ENCODE measurements at places on chromosomes 3 and 15.

GRCh38 chr3:116032176-116032575 lies 408.9 kb downstream of the GAP43 start:
- no peak for DNase-seq

DNA sequence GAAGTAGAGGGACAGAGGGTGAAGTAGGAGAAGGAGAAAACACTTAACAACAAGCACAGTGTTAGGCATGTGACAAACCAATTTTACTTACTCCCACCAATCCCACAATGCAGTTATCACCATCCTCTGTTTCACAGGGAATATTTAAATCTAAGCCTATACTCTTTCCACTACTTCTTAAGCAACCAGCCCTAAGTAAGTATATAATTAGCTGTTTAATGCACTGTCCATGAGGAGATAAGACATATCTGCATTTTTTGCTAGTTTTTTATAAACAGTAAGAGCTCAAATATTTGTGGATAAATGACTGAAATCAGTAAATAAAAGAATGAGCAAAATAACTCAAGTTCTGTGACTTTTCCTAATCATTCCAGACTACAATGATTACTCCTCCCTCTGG lies 62.7 kb downstream of the GSK3B start:
- DNase-seq: no peak

GRCh38 chr3:9213019-9213634 lies 36.3 kb downstream of the SRGAP3 start:
- no peak for DNase-seq

GRCh38 chr3:71930056-71930991 lies 145.4 kb upstream of the PROK2 start:
- DNase-seq: no peak

- DNase-seq: no peak
These were observed 231.5 kb downstream of the LRTM1 start for GRCh38 chr3:54696313-54696712.

GRCh38 chr15:69489073-69489571 lies 36.5 kb downstream of the RPLP1 start:
- no peak for DNase-seq

DNA sequence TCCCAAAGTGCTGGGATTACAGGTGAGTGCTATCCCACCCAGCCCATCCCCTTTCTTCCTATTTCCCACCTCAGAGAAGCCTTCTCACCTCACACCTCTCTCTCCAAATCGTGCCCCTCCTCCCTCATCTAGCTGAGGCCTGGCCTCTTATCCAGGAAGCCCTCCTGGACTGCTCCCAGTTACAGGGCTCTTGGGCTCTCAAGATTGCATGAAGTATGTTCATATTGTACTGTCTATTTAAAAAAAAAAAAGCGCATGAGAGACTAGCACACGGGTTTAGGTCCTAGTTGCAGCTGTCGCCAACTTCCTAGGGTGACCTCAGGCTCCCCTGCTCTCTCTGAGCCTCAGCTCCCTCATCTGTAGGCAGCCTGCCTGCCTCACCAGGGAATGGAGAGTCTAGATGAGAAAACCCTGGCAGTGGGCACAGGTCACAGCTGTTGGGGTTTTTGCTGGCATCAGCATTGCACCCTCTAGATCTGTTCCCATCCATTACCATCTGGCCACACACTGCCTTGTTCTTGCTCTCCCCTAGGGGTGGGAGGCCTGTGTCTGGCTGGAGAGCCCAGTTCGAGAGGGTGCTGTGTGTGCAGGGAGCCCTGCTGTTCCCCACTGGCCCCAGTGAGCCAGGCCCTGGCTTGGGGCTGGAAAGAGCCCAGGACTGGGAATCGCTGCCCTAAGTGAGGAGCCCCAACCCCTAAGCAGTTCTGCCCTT lies 24.2 kb upstream of the C15orf39 start:
- peak; percentile 79 for DNase-seq

DNA sequence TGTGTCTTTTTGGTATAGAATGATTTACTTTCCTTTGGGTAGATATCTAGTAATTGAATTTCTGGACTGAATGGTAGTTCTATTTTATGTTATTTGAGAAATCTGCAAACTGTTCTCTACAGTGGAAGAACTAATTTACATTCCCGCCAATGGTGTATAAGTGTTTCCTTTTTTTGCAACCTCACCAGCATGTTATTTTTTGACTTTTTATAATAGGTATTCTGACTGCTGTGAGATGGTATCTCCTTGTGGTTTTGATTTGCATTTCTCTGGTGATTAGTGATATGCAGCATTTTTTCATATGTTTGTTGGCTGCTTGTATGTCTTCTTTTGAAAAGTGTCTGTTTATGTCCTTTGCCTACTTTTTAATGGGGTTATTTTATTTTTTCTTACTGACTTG lies 607.2 kb downstream of the OTOL1 start:
- DNase-seq: no peak

GRCh38 chr3:103991-104390 lies 92.6 kb upstream of the CHL1 start:
- DNase-seq: no peak

DNA sequence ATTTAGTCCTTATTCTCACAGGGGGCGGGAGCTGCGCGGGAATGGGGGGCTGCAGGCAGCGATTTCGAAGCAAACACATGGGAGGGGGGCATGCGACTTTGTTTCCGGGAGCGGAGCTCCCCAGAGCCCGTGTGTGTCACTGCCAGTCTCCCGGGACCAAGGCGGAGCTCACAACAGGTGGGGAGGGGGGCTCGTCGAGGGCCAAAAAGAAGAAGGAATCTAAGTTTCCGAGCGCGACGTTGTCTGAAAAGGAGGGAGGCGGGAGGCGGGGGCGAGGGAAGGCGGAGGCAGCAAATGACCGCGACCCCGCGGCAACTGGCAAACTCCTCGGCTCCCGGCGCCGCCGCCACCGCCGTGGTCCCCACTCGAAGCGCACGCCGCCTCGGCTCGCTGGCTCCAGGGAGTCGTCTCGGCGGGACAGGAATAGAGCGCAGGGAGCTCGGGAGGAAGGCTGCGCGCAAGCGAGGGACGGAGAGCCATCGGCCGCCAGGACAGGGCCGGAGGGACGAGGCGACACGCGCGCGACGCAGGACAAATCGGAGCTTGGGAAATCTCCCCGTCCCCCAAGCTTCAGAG lies 1.4 kb downstream of the FOXP1 start:
- no peak for DNase-seq
